Muscle of leg (tissue), 16 donors: ENCODE measurements at places on chromosomes 16 and 17. TPM values are rescaled to one million over a fixed set of nuclear protein-coding genes. Genes with fewer than 3 reads are reported as not detected.

GLIS2 gene
- 22.4 TPM for polyA plus RNA-seq

MT1E gene
- polyA plus RNA-seq = 12.3 TPM

ERN2 gene
- 0.28 TPM for polyA plus RNA-seq

AGRP gene
- not detected for polyA plus RNA-seq

SLC12A3 gene
- 0.04 TPM for polyA plus RNA-seq

KLHL10 gene
- 0.18 TPM for polyA plus RNA-seq

SEPHS2 gene
- 16.9 TPM for polyA plus RNA-seq

KCNG4 gene
- polyA plus RNA-seq = 0.07 TPM

RBBP6 gene
- 33.8 TPM for polyA plus RNA-seq

CCDC40 gene
- polyA plus RNA-seq = 3.2 TPM

OTOP2 gene
- polyA plus RNA-seq = not detected

SOST gene
- polyA plus RNA-seq = not detected

STAC2 gene
- polyA plus RNA-seq = 0.18 TPM

KRT10 gene
- 68.3 TPM for polyA plus RNA-seq

RNF112 gene
- polyA plus RNA-seq = 3.4 TPM

MFSD11 gene
- 32.0 TPM for polyA plus RNA-seq

TP53TG3F gene
- polyA plus RNA-seq = not detected

SMPD3 gene
- polyA plus RNA-seq = 1.5 TPM

GOSR1 gene
- polyA plus RNA-seq = 24.3 TPM

- DNase-seq = peak; percentile 86
Measured at GRCh38 chr16:53503991-53504663, 1.1 kb upstream of the AKTIP start.

DNA sequence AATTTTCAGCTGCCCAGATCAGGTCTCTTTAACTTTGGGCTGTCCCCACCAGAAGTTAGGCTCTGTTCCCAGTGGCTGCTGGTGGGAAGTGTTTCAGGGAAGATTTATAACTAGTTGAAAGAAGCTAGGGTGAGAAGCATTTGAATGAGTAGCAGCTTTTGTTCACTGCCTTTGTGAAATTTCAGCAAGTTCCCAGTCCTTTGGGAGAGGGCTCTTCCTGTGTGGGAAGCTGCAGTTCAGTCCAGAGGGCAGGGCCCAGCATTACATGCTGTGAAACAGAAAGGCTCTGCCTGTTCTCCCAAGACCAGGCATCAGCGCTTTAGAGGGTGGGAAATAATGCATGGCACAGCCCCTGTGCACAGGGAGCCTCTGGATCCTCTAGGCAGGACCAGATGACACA lies 17.8 kb downstream of the PROCA1 start:
- DNase-seq = no peak

DNA sequence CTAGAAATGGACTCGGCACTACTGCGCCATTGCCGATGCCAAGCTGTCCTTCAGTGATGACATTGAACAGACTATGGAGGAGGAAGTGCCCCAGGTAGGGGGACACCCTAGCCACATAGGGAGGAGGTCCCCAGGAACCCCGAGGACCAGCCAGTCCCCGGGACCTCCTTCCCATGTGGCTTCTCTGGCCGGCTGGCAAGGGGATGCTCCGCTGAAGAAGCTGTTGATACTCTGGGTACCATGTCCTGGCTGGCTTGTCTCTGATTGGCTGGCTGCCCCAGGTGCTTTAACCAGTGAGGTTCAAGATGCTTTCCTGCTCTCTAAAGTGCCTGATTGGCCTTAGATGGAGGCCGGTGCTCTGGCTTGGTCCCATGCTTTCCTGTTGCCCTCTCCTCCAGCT lies 103.6 kb downstream of the SDR42E1 start:
- DNase-seq = no peak

GRCh38 chr17:49936386-49936785 lies 32.6 kb upstream of the DLX4 start:
- DNase-seq = no peak

GRCh38 chr16:46783800-46784199 lies 35.7 kb upstream of the MYLK3 start:
- no peak for DNase-seq

GRCh38 chr17:31687505-31688126 lies 171.4 kb downstream of the COPRS start:
- DNase-seq = no peak

DNA sequence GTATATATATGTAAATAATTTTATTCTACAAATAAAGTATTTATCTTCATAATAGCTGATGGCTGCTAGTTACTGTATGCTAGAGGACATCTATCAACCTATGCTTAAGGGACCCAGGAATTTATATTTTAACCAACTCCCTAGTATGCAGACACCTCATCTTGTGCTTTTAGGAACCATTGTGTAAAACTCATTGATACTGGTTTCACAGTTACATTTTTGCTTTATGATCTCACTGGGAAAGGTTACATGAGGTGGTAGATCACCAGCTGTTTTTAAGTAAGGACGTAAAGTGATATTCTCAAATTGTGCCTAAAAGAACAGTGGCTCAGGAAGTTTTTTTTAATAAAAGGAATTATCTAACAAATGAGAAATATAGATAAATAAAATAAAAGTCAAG lies 56.4 kb downstream of the VMP1 start:
- DNase-seq = no peak

GRCh38 chr16:53805752-53806151 lies 101.8 kb downstream of the FTO start:
- DNase-seq = no peak

DNA sequence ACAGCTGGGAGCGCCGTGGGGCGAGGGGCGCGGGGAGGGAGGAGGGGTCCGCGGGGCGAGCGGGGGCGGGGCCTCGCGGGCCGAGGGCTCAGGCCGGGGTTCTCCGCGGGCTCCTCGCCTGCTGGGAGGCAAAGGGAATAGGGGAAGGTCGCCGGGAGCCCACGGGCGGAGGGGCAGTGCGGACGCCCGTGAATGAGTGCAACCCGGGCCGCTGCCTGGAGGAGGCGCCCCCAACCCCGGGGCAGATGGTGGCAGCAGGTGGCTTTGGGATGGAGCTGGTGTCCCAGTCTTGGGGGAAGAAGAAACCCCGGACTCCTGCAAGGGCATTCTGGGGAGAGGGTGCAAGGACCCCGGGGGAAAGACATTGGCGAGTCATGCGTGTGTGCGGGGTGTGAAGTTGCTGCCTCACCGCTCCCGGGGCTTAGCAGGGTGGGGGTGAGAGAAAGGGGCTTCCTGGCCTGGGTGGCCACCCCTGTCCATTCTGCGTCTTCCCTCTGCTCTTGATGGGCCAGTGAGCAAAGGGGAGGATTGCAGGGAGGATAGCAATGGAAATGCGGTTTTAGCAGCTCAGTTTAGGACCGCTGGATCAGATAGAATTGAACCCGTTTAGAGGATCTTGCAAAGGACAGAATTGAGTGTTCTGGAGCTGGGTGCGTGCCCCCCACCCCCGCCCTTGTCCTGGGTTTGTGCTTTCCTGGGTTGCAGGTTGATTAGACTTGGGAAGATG lies 526 bp downstream of the KIAA0513 start:
- DNase-seq = peak; percentile 34

GRCh38 chr17:13598353-13599167 lies 3.2 kb downstream of the HS3ST3A1 start:
- no peak for DNase-seq

GRCh38 chr17:58965221-58965620 lies 141.5 kb downstream of the TRIM37 start:
- DNase-seq = peak; percentile 25

- DNase-seq = no peak
Measured at GRCh38 chr17:59812139-59812538, 80.6 kb downstream of the TUBD1 start.

GRCh38 chr17:31581491-31581890 lies 190.0 kb downstream of the RAB11FIP4 start:
- DNase-seq = no peak

DNA sequence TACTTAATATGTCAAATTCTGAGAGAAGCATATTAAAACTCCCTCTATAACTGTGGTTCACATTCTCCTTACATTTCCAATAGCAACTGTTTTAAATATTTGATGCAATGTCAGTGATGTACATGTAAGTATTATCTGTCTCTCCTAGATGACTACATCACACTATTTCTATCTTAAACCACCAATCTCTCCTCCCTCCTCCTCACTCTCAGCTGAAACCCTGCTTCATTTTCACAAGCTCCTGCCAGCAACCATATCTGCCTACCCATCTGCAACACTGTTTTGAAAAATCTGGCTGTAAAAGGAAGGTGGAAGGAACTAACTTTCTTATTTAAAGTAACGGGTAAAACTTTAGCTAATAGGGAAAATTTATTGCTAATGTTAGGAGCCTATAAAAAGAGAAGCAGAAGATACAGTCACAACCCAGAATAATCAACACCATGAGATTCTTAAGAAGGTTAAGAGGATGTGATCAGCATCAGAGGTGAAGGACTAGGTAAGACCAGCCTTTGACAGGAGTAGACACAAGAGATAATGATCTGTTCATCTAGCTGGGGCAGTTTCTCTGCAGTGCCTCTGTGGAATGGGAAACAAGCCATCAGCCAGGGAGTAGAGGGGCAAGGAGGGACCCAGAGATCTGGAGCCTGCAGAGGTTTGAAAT lies 31.0 kb downstream of the MYH10 start:
- no peak for DNase-seq

GRCh38 chr16:15983898-15984297 lies 34.5 kb downstream of the ABCC1 start:
- DNase-seq = peak; percentile 41

GRCh38 chr16:68743664-68744063 lies 6.6 kb downstream of the CDH1 start:
- no peak for DNase-seq

DNA sequence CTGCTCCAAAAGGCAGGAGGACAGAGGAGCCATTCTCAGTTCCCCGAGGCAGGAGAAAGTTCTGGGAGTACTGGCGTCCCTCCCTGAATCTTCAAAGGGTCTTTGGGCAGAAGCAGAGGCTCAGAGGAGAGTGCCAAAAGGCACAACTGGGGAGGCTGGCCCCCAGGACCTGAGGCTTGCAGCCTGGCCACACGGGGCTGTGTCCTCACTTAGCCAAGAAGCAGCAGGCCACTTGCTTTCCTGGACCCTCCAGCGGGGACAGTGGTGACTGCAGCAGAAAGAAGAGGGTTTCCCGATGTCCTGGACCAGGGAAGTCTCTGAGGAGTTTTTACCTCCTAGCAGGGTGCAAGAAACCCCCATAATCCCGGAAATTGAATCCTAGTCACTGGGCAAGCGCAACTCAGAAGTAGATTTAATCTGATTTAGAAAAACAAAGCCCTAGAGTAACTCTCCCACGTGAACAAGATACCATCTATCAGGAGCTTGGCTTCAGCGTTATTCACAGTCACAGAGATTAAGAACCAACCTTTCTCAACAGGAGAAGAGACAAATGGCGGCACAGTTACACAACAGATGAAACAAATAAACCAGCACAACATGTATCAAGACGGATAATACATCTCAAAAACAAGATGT lies 25.5 kb upstream of the BCO1 start:
- no peak for DNase-seq

GRCh38 chr16:72469932-72470331 lies 298.0 kb upstream of the PMFBP1 start:
- DNase-seq = no peak

DNA sequence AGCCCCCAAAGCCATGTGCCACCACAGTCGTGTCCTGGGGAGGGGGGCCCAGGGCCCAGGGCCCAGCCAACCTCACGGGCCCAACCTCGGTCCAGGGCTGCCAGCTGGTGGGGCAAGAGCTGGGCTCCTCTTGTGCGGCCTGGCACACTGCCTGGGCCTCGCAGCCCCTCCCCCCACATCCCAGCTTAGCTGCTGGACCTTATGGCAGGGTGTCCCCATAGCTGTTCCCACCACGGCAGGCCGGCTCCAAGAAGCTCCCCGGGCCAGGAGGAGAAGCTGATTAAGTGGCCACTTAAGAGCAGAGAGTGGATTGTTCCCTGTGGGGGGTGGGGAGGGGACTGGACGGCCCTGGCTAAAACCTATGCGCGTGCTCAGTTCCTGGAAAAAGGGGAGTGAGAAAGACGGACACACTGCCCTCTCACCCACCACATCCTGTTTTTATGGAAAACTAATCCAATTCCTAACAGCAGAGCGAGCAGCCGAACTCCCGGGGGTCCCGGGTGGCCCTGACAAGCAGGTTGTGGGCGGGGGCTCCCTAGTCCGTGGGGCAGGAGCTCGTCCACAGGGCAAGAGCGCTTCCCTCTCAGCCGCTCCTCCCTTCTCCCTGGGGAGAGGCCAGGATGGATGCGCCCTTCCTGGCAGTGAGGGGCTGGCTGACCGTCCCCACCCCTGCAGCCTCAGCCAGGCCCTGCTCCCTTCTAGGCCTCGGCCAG lies 16.8 kb downstream of the PIEZO1 start:
- peak; percentile 73 for DNase-seq

GRCh38 chr17:45332989-45333701 lies 16.3 kb upstream of the MAP3K14 start:
- DNase-seq = peak; percentile 39

DNA sequence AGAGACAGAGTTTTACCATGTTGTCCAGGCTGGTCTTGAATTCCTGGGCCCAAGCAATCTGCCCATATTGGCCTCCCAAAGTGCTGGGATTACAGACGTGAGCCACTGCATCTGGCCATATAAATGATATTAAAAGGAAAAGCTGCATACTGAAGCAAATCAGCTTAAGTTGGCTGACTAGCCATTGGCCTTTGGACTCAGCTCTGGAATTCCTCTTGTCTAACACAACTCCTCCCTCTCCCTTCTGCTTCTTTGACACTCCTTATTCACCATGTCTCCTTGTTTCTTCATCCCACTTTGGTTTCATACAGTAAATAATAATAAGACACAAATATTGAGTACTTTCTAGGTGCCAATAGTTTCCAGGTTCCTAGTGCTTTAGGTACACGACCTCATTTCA lies 7.5 kb downstream of the KRT12 start:
- DNase-seq = peak; percentile 26

- no peak for DNase-seq
Measured at GRCh38 chr17:78673395-78673794, 96.2 kb upstream of the DNAH17 start.

- peak; percentile 64 for DNase-seq
Measured at GRCh38 chr16:19179546-19180490, 11.8 kb downstream of the SYT17 start.

DNA sequence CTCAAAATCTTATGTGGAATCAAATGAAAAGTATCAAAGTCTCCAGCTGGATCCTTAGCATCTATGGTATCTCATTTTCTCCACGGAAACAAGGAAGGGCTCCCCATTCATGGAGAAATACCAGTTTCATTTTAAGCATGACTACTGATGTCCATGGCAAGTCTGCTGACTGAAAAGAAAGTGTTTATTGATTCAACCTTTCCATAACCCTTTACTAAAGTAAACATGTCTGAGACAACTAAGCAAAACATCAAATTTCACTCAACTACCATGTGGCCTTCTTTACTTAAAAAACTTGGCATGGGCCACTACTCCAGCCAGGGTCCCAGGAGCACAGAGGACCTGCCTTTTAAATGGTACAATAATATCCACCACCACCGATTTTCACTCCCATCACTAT lies 928.0 kb upstream of the SOX9 start:
- no peak for DNase-seq

DNA sequence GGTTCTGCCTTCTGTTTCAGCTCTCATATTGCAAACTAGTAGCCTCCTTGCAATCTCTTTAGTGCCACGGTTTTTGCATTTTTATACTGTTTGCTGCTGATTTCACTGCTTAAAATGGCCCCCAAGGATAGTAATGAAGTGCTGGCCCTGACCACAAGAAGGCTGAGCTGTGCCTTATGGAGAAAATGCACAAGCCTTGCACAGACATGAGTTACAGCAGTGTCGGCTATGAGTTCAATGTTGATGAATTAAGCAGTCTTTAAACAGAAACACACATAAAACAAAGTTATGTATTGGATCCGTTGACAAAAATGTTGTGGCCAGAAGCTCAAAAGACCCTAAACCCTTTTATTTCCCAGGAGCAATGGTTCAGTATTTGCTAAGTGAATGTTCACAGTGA lies 210.6 kb upstream of the DYNLRB2 start:
- no peak for DNase-seq
